Astrocyte (in vitro differentiated cells and primary cell): ENCODE measurements at places on chromosomes 3 and 15.

GRCh38 chr15:99477791-99478471 is 87.9 kb upstream of the MEF2A start:
- DNase-seq, result no peak

- DNase-seq, result peak; percentile 52
These were observed 4.6 kb downstream of the ITGA11 start for GRCh38 chr15:68427366-68427765.

DNA sequence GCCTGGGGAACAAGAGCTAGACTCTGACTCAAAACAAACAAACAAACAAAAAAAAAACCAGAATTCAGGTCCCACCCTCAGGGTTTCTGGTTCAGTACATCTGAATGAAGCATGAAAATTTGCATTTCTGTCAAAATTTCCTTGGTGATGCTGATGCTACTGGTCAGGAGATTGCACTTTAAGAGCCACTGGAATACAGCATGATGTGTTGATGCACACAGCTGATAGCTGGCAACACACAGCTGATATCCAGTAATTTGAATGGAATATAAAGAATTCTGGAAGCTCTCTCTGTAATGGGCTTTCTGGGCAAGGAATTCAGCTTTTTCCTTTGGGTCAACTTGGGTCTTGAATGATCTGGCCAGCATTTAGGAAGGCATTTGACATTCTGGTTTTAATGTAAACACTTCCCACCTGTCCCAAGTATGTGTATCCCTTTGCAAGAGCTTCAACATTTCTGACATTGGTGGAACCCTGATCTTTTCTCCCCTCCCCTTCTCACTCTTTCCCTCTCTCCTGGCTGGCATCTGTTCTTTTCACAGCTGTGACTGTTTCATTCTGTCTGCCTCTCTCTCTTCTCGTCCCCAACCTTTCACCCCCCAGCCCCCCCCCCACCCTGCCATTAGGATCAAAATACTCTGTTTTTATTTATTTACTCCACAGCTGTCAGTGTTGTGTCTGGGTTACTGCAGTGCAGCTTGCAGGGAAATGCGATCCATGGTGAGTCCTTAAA is 189.5 kb downstream of the TPRG1 start:
- peak; percentile 46 for DNase-seq

DNA sequence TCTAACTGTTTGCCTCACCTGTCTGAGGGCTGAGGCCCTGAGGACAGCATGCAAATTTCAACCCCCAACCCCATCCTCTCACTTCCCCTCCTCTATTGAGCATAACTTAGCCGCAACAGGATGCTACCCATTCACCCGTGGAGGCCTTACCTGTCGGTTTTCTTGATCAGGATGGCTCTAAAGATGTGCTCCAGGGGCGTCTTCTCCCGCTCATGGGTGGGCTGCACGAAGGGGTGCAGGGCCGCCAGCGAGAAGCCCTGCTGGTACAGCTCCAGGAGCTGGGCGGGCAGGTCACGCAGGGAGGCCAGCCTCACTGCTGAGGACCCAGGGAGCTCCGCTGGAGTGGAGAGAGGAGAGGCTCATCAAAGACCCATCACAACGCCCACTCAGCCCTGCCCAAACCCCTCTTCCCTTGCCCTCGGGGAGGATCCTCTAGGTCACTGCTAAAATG is 79.8 kb downstream of the RFTN1 start:
- no peak for DNase-seq

GRCh38 chr15:79113831-79114230 is 23.3 kb upstream of the RASGRF1 start:
- no peak for DNase-seq

- DNase-seq, result peak; percentile 56
These were observed 23.7 kb upstream of the RNU6-1 start for GRCh38 chr15:67863442-67863987.

DNA sequence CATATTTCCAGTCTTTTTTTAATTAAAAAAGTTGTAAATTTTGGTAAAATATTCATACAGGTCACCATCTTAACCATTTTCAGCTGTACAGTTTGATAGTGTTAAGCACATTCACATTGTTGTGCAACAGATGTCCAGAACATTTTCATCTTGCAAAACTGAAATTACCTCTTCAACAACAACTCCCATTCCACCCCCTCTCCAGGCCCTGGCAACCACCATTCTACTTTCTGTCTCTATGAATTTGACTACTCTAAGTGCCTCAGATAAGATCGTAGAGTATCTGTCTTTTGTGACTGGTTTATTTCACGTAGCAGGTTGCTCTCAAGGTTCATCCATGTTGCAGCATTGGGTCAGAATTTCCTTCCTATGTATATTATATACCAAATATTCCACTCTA is 76.0 kb downstream of the SLCO3A1 start:
- DNase-seq, result no peak

DNA sequence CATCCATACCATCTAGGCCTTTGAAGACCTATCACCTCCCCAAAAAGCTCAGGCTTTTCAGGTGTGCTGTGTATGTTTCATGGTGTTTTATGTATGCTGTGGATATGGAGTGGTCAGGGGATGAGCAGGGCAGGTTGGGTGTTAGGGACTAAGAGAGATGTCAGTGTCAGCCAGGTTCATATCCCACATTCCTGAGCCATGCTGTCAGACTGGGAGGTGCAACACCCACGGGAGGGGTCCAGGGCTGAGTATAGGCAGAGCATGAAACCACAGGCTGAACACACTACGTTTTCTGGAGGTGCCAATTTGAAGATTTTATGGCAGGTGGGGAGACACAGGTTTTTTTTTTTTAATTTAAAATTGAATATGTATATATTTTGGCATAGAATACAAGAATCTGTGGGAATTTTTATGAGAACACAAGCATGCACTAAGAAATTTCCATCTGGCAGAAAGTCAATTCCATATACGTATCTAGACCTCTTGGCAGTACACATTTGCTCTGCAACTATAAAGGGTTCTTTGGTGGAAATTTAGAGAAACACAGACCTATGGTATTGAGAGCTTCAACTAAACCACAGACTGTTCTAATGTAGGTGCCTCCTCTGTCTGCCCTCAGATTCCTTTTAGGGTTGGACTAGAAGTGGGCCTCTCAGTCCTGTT is 101.9 kb upstream of the RNU6-1 start:
- peak; percentile 35 for DNase-seq
